Stimulated activated CD8-positive, alpha-beta memory T cell treated with anti-CD3 and anti-CD28 coated beads, Interleukin-4, amount 100 ng/mL, for 1 hour (primary cell): ENCODE measurements at places on chromosomes 7 and 10.

- no peak for DNase-seq
Measured at GRCh38 chr10:128050121-128050516, 76.1 kb downstream of the MKI67 start.

GRCh38 chr10:49129376-49129775 is 4.4 kb downstream of the FAM170B start:
- DNase-seq: no peak

DNA sequence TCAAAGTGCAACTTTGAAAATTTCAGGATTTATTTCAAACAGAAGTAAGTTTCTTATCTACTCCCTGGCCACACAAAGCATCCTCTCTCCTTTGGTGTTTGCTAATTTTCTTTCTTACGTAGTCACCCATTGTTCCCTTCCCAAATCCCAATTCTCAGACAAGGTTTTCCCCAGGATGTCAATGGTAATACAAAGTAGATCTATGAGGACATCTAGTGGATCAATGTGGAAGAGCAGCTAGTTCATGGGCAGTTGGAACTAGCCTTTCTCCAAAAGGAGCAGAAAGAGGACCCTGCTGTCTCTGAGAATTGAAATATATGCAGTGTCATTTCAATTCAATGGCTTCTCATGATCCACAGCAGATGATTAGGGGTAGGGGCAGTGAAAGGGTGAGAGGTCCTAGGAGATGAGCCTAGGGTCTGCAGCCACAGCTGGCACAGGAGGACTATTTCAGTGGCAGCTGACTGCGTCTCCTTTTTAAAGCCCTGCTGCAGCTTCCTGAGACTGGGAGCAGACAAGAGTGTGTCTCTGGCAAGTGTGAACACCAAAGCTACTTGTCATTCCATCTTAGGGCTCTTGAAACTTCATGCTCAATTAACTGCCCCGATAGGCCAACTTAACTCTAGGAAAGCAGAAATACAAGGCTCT is 632.6 kb downstream of the KCNMA1 start:
- DNase-seq: no peak

GRCh38 chr10:124530215-124530665 is 68.6 kb downstream of the LHPP start:
- peak; percentile 62 for DNase-seq

GRCh38 chr10:33155720-33156638 is 178.5 kb downstream of the NRP1 start:
- DNase-seq: no peak
